ENCODE measurements at places on chromosomes 13 and 19. TPM values are rescaled to one million over a fixed set of nuclear protein-coding genes. Genes with fewer than 3 reads are reported as not detected.

Gene ATP11A
- 61.6 TPM for total RNA-seq

- no peaks in the 10 kb centered on the region for H3K27me3 ChIP-seq
- H3K36me3 ChIP-seq: peaks cover 40% of the 10 kb centered on the region
- no peaks in the 10 kb centered on the region for H3K4me1 ChIP-seq
- no peak for DNase-seq
- H3K4me3 ChIP-seq: no peak overlapping the region
- H3K27ac ChIP-seq: no peak overlapping the region
Observed at GRCh38 chr13:95728957-95729356, 52.0 kb downstream of the DNAJC3 start.

DNA sequence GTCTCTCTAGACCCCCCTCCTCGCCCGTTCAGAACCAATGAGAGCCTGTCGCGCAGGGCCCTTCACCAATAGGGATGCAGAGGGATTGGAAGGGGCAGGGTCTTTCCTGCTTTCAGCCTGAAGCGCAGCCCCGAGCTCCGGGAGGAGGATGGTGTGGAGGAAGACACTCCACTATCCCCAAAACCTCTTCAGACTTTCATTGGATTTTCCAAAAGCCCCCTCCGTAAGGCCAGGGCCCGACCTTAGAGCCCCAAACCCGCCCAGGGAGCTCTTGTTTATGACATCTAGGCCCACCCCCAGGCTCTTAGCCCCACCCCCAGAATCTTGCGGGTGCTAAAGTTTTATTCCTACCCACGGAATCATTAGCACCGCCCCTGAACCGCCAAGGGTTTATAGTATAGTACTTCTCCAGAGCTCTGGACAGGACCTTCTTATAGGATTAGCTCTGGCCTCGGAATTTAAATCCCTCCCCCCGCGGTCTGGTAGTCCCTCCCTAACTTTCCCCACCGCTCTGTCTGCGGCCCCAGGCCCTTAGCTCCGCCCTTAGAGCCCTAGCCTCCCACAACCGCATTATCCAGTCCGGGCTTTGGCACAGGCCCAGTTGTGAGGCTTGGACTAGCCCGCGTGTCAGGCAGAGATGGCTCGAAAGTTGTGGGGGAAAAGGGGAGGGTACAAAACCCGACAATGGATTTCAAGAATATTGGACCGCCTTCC lies 6.6 kb upstream of the EML2 start:
- no peaks in the 10 kb centered on the region for H3K27me3 ChIP-seq
- peak overlapping the region; percentile 87 for H3K4me3 ChIP-seq
- H3K4me1 ChIP-seq: peaks cover 3% of the 10 kb centered on the region
- H3K27ac ChIP-seq: no peak overlapping the region

Gene PDX1
- total RNA-seq: not detected

DNA sequence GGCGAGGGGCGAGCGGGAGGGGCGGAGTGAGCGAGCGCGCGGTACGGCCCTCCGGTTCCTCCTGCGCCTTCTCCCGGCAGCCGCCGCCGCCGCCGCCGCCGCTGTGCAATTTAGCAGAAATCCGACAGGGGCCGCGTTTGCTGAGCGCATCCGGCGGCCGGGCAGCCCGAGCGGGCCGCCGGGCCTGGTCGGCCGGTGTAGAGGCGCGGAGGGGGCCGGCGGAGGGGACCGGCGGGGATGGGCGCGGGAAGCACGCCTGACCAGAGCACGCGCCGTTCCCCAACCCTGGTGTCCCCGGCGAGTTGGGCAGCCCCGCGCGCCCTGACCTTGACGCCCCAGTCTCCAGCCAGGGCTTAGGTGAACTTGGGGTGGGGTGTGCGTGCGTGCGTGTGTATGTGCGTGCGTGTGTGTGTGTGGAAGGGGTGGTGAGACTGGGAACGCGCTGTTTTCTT lies 144.5 kb upstream of the ZNF536 start:
- H3K4me3 ChIP-seq: peak overlapping the region; percentile 64
- no peaks in the 10 kb centered on the region for H3K4me1 ChIP-seq
- peak; percentile 72 for DNase-seq
- H3K27me3 ChIP-seq: peaks cover 59% of the 10 kb centered on the region
- no peaks in the 10 kb centered on the region for H3K36me3 ChIP-seq

Gene ZNF132
- 0.24 TPM for total RNA-seq

All from H9 (cell line).